ENCODE measurements at places on chromosomes 5 and 9. TPM values are rescaled to one million over a fixed set of nuclear protein-coding genes. Genes with fewer than 3 reads are reported as not detected.

- H3K27ac ChIP-seq, result peak overlapping the region; percentile 14
- H3K4me1 ChIP-seq, result peaks cover 4% of the 10 kb centered on the region
- H3K36me3 ChIP-seq, result no peaks in the 10 kb centered on the region
- peak; percentile 79 for DNase-seq
- H3K27me3 ChIP-seq, result no peaks in the 10 kb centered on the region
Observed at GRCh38 chr5:160188141-160189015, 40.9 kb upstream of the FABP6 start.

The LCN6 gene
- 59.3 TPM for total RNA-seq

The OXCT1 gene
- 20.9 TPM for total RNA-seq

GRCh38 chr9:20294046-20294750, 328.1 kb downstream of the MLLT3 start:
- no peak for DNase-seq
- H3K27ac ChIP-seq, result no peak overlapping the region
- H3K27me3 ChIP-seq, result no peaks in the 10 kb centered on the region
- H3K36me3 ChIP-seq, result no peaks in the 10 kb centered on the region
- H3K4me1 ChIP-seq, result no peaks in the 10 kb centered on the region

GRCh38 chr9:131276891-131277286, 579 bp upstream of the FAM78A start:
- no peak for DNase-seq
- no peaks in the 10 kb centered on the region for H3K36me3 ChIP-seq
- H3K27ac ChIP-seq, result peak overlapping the region; percentile 31
- H3K27me3 ChIP-seq, result no peaks in the 10 kb centered on the region
- H3K4me1 ChIP-seq, result no peaks in the 10 kb centered on the region
- H3K4me3 ChIP-seq, result peak overlapping the region; percentile 44

DNA sequence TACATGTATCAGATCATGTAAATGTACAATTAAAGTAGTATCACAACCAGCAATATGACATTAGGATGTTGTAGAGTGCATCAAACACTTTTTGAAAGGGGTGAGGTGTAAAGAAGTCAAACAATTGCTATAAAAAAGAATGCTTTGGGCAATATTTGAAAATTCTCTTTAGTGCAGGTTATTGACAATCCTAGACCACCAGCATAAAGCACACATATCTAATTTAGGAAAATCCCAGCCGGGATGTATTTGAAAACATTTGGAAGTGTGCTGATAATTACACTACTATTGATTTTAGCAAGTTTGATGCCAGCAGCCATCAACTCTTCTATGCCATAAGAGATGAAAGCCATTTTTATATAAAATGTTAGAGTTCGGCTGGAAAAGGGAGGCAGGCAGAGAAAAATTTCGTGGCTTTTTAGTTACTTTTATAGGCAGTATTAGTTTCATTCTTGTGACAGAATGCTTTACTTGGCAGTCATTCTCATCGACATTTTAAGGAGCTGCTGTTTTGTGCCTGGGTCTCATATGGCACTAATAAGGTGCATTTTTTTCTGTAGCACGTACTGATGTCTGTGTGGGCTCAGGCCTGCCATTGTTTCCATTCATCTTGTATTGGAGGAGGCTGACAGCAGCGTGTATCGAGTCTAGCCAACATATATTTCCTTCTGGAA, 285.7 kb downstream of the AOPEP start:
- H3K27me3 ChIP-seq, result no peaks in the 10 kb centered on the region
- no peak for DNase-seq
- H3K4me1 ChIP-seq, result peaks cover 14% of the 10 kb centered on the region

DNA sequence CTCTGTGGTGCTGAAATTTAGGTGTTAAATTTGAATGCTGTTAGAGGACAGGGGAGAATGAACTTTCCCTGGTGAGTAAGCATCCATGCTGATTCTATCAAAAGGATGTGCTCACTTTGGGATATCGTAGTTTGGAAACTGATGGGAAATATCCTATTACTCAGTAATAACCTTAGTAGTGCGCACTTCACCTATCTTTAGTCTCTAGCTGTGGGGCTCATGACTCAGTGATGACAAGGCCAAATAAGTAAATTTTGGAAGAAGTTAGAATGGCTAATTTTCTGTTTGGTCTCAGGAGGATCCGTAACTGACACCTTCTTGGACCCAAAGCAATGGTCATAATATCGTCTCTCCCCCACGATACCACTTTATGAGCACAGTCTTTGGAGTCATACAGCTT, 448.4 kb downstream of the PSAT1 start:
- no peak overlapping the region for H3K4me3 ChIP-seq
- DNase-seq, result no peak
- H3K4me1 ChIP-seq, result no peaks in the 10 kb centered on the region
- H3K27me3 ChIP-seq, result no peaks in the 10 kb centered on the region

Measured in ovary (tissue), 10 donors.